ENCODE measurements at places on chromosomes 11 and 22.

- no peak for DNase-seq
These were observed 118.2 kb downstream of the DSCAML1 start for GRCh38 chr11:117678658-117679406.

DNA sequence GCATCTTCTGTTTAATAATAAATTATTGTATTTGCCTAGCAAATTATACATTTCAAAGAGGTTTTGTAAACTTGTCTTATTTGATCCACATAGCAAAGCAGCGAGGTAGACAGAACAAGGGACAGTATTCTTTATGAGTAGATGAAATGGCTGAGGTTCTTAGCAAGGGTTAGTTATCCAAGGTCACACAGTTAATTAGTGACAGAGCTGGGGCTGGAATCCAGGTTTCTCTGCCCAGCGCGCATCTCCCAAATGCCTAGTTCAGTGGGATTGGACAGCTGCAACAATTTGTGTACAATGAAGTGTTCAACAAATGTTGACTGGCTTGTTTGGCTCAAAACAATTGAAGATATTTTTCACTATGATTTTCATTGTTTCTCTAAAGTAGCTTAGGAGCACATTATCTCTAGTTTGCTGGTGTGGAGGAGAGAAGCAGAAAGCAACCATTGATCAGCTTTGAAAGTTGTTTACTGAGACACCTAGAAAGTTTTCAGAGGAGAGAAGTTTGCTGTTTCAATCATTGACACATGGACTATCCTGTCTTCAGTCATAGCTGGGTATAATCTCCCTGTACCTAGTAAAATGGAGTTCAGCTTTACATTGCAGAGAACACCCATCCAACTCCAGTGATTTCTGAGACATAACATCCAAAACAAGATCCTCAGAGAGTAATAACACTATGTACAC, 270.6 kb downstream of the FAT3 start:
- no peak for DNase-seq

DNA sequence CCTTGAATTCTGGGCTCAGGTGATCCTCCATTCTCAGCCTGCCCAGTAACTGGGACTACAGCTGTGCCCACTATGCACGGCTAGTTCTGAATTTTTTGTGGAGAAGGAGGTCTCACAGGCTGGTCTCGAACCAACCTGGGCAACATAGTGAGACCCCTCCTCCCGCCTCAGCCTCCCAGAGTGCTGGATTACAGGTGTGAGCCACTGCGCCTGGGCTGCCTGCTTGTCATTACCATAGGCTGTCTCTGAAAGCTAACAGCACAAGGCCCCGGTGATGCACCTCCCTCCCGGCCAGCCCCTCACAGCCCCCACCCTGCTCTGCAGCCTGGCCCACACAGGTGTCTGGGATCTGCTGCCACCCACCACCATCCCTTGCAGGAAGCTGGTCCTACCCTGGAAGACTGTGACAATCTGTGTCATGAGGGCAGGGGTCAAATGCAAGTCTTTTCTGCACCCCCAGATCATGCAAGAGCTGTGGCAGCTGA, 82.4 kb downstream of the DGCR2 start:
- no peak for DNase-seq

- no peak for DNase-seq
These were observed 55.1 kb downstream of the RBMXL2 start for GRCh38 chr11:7143908-7144307.

DNA sequence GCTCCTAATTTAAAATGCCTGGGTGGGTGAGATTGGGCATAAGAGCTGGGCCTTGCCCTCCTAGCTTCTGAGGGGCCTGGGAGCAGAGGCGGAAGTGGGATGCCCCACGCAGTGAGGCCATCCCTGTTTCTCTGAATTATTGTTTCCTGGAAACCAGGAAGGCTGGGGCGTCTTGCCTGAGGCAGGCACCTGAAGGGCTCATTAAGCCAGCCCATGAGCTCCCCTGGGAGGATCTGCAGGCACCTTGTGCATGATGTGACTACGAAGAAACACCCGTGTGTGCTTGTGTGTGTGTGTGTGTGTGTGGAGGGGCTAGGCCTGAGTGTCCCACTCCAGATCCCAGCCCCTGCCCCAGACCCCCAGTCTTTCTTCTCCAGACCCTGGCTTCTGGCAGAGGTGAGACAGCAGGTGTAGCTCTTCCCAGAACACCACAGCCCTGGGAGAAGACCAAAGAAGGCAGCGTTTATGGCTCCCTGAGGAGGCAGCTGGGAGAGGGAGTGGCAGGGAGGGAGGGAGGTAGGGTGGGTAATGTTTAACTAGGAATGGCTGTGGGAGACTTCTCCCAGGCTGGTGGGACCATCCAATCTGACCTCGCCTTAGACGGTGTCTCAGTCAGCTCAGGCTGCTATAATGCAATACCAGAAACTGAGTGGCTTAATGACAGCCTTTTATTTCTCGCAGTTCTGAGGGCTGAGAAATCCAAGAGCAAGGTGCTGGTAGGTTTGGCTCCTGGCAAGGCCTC, 2.1 kb upstream of the BATF2 start:
- DNase-seq, result no peak

- no peak for DNase-seq
These were observed 11.8 kb upstream of the SLC22A24 start for GRCh38 chr11:63155794-63156193.

DNA sequence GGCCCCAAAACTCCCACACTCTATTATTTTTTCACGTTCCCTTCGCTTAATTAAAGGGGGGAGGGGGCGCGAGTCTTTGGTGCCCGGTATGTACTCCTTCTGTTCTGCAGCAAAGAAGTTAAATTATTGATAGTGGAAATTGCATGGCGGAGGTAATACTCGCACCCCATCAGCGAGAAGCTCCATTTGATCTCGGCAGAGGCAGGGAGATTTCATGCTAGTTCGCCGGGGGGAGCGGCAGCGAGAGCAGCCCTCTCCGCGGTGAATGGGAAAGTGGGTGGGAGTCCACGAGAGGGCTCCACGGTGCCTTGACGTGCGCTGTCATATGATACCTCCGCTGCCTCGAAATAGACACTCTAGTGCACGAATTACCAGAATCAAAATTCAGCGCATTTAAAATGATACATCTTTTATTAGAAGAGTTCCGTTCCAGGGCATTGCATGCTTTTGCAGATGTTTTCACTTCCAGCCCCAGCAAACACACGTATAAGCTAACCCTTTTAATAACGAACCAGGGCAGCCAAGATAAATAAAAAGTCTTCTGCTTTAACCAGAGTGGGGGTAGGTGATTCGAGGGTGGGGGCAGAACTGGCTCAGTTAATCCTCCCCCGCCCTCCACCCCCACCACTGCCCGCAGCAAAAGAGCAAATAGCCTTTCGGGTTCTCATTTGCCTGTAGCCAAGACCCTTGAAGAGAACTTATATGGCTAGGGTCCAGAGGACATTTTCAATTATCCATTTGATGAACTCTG, 1.3 kb upstream of the BDNF start:
- DNase-seq, result no peak

DNA sequence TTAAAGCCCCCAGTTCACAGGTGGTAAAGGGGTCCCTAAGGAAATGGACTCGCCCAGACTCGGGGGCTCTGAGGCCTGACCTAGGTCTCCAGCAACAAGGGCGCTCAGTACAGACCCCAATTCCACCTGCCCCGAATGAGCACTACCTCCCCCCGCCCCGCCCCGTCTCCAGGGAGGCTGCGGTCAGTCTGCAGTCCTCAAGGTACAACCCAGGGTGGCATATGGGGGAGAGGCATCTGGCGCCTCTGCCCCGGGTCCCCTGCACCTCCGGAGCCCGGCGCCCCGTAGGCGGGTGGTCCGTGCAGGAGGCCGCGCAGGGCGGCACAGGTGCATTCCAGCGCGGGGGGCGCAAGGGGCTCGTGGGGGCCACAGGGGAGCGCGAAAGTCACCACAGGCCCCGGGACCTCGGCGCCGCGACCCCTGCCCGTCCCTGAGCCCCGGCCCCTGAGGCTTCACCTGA, 361 bp downstream of the CTSD start:
- no peak for DNase-seq

GRCh38 chr11:115718106-115718505, 213.9 kb upstream of the CADM1 start:
- DNase-seq, result no peak

DNA sequence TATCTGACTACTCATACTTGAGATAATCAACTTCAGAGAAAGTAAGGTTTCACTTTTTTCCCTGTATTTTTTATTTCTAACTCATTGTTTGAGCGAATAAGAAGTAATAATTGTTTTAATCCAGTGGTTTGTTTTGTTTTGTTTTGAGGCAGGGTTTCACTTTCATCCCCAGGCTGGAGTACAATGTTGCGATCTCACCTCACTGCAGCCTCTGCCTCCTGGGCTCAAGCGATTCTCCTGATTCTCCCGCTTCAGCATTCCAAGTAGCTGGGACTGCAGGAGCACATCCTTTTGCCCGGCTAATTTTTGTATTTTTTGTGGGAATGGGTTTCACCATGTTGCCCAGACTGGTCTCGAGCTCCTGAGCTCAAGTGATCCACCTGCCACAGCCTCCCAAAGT, 8.6 kb downstream of the GTF2H1 start:
- DNase-seq, result no peak

GRCh38 chr11:67493548-67494370, 10.9 kb downstream of the AIP start:
- DNase-seq, result no peak

DNA sequence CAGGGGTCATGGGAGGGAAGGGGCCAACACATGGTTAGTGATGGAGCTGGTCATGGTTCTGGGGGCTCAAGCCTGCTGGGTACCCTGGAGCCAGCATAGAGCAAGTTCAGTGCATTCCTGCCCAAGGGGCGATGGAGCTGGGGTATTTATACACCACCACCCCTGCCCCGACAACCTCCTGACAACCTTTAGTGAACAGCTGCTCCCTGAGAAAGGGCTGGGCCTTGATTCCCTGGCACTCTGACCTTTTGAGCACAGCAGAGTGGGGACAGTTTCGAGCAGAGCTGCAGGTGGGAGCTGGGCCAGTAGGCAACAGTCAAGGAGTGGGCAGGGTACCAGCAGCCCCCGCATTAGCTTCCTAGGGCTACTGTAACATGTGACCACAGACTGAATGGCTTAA, 6.0 kb downstream of the PARVG start:
- DNase-seq, result no peak

- no peak for DNase-seq
These were observed 711.6 kb downstream of the METTL15 start for GRCh38 chr11:28819741-28820140.

Data from tibial nerve (tissue), 4 donors.